ENCODE measurements at places on chromosomes 11 and 22.
A peak's percentile ranks its signal among the peaks of the same experiment; 100 is the strongest.

GRCh38 chr22:22397292-22397870 is 111.2 kb downstream of the ZNF280B start:
- DNase-seq, result no peak

DNA sequence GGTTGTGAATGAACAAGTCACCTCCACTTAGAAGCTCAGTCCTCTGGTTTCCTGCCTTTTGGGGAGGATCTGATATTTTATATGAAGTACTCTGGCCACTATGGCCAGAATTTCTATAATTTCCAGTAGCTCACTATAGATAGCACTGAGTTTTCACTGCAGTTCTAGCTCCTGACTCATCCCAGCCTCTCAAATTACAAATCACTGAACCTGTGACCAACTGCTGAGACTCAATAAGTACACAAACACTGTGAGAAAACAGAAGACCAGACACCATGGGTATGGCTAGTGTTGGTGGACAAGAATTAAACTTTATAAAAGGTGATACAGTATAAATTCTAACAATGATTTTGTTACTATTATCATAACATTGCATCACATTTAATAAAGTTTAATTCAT is 47.1 kb upstream of the UCP3 start:
- DNase-seq, result no peak

GRCh38 chr11:134519788-134520187 is 107.7 kb upstream of the B3GAT1 start:
- no peak for DNase-seq

DNA sequence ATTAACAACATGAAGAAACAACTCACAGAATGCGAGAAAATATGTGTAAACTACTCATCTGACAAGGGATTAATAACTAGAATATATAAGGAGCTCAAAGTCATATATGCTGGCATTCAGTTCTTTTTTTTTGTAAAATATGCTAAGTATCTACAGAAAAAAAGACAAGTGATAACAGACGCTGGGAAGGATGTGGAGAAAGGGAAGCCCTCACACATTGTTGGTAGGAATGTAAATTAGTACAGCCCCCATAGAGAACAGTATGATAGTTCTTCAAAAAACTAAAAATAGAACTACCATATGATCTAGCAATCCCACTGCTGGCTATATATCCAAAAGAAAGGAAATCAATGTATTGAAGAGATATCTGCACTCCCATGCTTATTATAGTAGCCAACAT is 13.8 kb downstream of the GAB2 start:
- DNase-seq, result no peak

- DNase-seq, result no peak
Measured at GRCh38 chr11:80383655-80384054, 942.8 kb upstream of the TENM4 start.

GRCh38 chr11:26187639-26188038 is 144.3 kb upstream of the ANO3 start:
- no peak for DNase-seq

- no peak for DNase-seq
Measured at GRCh38 chr11:128212324-128212723, 375.0 kb downstream of the ETS1 start.

GRCh38 chr11:71485063-71485399 is 32.0 kb downstream of the NADSYN1 start:
- no peak for DNase-seq

DNA sequence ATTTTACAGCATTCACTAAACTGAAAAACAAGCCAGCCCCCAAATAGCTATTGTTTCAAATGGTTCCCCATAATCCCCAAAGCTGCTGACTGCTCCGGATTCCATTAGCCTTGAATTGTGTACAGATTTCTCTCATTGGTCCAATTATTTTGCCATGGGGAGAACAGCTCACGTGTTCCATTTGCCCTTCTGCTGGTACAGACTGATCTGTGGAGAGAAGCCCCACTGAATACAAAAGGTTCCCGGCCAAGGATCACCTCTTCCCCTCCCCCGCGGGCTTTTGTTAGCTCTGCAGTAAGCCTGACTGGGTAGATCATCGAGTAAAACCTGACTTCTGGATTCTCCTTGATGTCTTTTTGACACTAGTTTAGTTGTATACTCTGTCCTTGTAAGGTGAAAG is 9.1 kb upstream of the MAPK8IP1 start:
- DNase-seq, result no peak

- peak; percentile 51 for DNase-seq
Measured at GRCh38 chr22:17705951-17706900, 67.7 kb downstream of the BCL2L13 start.

- no peak for DNase-seq
Measured at GRCh38 chr22:49470741-49471503, 356.8 kb downstream of the BRD1 start.

DNA sequence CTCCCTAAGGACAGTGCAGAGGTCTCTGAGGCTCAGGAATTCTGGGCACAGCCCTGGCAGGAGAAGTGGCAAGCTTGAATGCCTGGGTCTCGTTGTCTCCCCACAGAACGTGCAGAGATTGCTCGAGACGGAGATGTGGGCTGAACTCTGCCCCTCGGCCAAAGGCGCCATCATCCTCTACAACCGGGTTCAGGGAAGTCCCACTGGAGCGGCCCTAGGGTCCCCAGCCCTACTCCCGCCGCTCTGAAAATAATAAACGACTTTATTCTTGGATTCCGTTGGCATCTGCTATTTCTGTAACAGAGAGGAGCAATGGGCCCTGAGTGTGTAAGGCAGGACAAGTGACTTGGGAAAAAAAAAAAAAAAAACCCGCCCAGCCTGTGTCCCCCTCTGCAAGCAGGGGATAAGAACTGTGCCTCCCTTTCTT is 591 bp upstream of the DNAJC4 start:
- no peak for DNase-seq

DNA sequence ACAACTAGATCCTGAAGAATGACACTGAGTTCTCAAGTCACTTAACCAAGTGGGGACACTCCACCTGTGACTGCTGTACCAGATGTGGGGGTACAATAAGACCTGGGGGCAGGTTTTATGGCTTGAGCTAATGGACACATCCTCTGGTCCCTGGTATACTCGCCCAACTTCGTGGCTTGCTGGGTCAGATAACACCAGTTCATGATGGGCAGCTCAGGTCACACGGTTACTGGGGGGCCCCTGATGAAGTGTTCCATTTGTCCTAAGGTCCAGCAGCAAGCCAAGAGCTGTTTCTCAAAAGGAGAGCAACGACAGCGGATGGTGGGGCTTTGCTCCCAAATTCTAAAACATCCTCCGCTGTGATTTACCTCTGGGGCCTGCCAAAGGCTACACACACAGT is 1368.4 kb downstream of the BRD1 start:
- no peak for DNase-seq

DNA sequence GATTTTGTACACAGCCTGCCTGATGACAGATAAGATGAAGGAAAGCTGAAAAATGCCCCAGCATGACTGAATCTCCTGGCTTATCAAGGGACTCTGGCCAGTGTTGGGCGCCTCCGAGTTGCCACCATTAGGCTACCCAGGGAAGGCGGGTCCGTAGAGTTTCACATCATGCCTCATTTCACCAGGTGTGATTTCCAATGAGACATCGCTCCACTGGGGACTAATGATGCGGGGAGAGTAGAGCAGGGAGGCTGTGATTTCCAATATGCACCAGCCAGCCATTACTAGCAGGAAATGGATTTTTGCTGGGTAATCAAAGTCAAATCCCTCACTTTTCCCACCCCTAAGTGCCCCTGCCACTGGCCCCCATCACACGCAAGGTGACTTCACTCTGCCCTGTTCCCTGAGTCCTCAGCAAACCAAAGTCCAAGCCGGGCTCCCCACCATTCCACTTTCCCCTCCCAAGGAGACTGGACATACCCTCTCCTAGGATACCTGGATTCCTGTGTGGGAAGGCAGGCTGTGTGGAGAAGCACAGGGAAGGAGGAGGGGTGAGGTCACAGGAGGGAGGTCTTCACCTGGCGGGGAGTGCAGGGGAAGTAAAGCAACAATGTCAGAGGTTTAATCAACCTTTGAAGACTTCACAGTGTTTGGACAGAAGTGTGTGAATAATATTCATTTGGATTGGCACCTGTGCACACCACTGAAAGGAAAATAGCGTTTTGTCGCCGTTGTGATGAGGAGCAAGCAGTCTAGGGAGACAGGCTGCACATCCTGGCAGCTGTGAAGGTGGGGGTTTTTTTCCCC is 613.3 kb upstream of the CADM1 start:
- no peak for DNase-seq

DNA sequence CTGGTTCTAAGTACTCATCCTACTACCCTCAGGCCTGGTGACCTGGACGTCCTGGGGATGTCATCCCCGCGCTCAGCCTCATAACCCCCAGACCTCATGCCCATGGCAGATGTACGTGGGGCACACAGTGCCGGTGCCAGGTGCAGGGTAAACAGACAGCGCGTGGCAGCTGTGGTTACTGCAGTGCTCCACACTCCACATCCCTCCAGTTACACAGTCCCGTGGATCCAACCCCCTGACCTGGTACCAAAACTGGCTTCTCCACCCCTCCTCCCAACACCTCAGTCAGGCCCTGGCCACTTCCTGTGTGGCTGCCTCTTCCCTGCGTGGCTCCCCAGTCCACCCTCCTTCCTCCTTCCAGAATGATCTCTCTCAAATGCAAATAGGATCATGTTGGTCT is 95.2 kb downstream of the DSCAML1 start:
- no peak for DNase-seq

DNA sequence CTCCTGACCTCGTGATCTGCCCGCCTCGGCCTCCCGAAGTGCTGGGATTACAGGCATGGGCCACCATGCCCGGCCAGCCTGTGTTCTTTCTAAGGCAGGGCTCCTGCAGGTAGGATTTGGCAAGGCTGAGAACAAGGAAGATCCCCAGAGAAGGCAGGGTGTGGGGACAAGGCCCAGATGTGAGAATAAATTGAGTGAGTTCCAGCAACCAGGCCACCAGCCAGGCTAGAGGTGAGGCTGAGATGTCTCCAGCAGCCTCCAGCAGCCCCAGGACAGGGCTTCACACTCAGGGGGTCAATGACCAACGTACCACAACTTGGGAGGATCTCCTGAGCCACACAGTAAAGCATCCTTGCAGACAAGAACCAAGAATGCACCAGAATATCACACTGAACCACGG is 75.1 kb downstream of the BUD13 start:
- DNase-seq, result peak; percentile 2

GRCh38 chr11:61744181-61744580 is 8.3 kb upstream of the MYRF start:
- no peak for DNase-seq

GRCh38 chr11:63906087-63906486 is 10.9 kb downstream of the RCOR2 start:
- DNase-seq, result no peak

DNA sequence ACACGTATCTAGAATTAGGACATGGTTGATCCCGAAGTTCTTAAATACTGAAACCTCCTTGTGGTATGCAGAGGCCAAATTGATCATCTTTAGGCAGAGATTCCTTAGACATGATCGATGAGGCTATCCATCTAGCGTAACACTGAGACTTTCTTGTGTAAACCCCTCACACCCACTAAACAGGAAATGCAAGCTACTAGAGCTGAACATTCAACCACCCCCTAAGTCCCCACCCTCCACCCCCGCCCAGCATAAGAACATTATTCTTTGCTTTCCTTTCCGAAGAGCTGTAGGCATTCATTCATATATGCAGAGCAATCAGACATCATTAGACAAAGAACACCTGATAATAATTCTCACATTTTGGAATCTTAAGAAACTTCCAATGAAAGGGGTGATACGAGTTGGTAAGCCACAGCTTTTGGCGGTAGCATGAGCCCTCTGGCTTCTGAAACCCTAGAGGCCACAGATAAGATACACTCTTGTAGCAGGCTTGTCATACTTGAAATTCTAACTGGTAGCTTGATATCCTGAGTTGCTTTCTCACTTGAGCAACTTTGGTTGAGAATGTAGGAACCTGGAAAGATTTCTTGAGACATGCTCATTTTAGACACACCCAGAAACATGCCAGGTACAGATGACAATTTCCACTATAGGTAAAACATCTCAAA is 42.2 kb downstream of the FLI1 start:
- DNase-seq, result no peak

DNA sequence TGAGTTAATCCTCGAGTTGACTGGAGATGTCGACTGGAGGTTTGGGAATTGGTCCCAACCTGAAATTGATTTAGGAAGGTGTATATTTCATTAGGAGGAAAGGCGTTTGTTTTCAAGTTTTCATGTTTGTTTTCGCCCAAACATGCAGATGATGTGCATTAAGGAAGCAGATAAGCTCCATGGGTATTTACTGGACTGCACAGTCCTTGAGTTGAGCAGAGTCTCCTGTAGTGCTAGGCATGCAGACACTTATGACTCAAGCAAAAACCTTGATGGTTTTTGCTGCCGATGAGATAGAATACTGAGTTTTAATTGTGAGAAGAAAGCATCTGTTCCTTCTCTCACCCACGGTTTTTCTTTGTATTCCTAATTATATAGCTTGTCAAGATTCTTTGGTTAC is 27.9 kb downstream of the CABIN1 start:
- no peak for DNase-seq

- no peak for DNase-seq
Measured at GRCh38 chr22:36727110-36727509, 23.6 kb upstream of the CACNG2 start.

DNA sequence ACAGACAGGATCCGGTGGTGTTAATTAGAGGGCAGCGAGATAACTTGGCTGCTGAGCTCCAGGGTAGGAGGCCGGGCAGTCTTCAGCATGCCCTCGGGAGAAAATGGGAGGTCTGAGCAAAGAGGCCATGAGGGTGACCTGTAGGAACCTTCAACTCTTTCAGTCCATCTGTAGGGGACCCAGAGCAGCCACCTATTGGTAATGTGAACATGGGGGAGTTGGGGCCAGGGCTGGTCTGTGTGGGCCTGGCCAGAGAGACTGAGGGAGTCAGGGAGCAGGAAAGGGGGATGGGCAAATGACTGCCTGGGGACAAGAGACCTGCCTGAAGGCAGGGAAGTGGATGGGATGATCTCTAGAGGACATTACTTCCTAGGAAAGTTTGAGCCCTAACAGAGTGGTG is 101.0 kb upstream of the NNMT start:
- DNase-seq, result no peak

DNA sequence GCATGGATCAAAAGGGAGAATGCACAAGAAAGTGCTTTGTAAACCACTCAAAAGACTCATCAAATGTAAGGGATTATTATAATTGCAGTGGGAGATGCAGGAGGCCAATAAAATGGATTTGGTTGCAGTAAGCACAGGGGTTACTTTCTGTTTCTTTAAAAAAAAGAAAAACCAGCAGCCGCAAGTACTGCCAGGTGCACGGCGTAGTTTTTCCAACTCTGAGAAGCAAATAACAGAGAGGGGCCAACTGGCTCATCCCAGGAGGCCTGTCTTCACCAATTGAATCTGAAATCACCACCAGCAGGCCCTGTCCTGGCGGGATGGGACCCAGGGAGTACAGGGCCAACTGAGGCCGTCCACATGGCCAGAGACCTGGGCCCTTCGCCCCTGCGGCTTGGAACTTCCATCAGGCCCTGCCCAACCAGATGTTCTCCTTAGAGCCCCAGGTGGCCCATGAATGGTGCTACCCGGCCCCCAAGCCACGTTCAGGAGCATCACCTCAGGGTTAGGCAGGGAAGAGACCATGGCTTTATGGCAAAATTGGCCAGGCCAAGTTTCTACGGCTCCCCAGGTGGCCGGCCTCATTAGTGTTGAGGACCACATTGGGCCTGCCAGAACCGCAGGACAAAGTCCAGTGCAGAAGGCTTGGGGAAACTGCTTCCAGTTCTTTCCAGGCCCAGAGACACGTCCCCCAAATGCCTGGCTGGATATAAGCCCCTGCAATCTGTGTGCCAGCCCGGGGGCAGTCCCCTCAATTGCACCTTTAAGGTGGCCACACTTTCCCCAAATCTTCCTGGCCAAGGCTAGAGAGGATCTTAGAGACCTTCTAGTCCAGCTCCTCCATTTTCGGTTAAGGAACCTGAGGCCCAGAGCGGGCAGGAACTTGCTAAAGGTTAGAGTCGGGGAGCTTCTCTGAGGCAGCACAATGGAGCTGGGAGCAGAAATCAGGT is 61.7 kb downstream of the CHRDL2 start:
- DNase-seq, result no peak
